ENCODE measurements at places on chromosomes 2 and 18. TPM values are rescaled to one million over a fixed set of nuclear protein-coding genes. Genes with fewer than 3 reads are reported as not detected.

The LRRC30 gene
- not detected for total RNA-seq

The TRPM8 gene
- total RNA-seq = not detected

The PLCD4 gene
- 12.0 TPM for total RNA-seq

The MYL12B gene
- 214 TPM for total RNA-seq

The SCLY gene
- 13.5 TPM for total RNA-seq

The TUBB8B gene
- total RNA-seq = 1.7 TPM

DNA sequence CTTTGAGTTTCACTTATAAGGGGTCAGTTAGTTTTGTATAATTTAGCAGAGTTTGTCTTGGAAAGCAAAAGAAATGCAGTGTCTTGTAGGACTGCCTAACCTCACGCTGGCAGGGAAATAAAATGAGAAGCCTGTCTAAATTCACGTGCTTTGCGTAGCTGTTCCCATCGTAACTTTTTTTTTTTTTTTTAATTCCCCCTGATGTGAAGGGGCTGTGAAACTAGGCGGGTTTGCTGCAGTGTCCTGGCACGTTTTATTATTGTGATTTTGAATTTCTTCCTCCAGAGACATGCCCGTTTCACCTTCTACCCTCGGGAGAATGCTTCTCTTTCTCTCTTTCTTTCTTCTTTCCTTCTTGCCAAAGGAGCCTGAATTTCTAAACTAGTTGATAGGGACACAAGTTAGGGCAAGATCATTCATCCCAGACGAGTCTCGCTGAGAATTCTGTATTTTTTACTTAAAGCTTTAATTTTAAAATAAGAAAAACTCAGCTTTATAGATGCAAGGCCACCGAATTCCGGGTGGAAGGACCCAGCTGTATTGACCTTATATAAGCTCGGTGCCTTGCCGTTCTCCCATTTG is 2.3 kb downstream of the MEIS1 start:
- no peak for DNase-seq
- peak overlapping the region; percentile 72 for H3K4me3 ChIP-seq
- peak overlapping the region; percentile 98 for H3K27ac ChIP-seq
- H3K27me3 ChIP-seq = no peaks in the 10 kb centered on the region
- peaks cover 9% of the 10 kb centered on the region for H3K4me1 ChIP-seq

DNA sequence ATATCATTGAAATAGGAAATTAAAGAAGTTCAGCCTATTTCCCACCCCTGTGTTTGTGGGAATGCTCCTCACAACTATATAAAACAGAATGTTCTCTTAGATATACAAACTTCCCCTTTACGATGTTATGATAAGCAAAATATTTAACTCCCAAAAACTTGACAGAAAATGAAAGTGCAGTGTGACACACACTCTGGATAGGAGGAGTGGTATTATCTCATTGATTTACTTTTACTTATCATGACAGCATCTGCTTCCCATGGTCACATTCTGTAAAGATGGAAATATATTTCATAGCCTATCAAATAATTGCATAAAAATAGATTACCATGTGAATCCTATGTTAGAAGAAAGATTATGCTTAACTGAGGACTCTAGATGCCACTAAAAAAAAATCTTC is 96.6 kb upstream of the STK17B start:
- H3K27ac ChIP-seq = no peak overlapping the region
- DNase-seq = no peak
- H3K4me3 ChIP-seq = no peak overlapping the region
- peaks cover 17% of the 10 kb centered on the region for H3K4me1 ChIP-seq
- H3K36me3 ChIP-seq = no peaks in the 10 kb centered on the region

- H3K36me3 ChIP-seq = no peaks in the 10 kb centered on the region
- H3K27me3 ChIP-seq = no peaks in the 10 kb centered on the region
- no peaks in the 10 kb centered on the region for H3K4me1 ChIP-seq
- DNase-seq = no peak
- no peak overlapping the region for H3K27ac ChIP-seq
These were observed 858 bp downstream of the TPO start for GRCh38 chr2:1414121-1414520.

GRCh38 chr2:8639122-8639635 is 42.7 kb upstream of the ID2 start:
- no peak overlapping the region for H3K27ac ChIP-seq
- H3K36me3 ChIP-seq = no peaks in the 10 kb centered on the region
- no peak overlapping the region for H3K4me3 ChIP-seq
- H3K27me3 ChIP-seq = no peaks in the 10 kb centered on the region
- DNase-seq = no peak

DNA sequence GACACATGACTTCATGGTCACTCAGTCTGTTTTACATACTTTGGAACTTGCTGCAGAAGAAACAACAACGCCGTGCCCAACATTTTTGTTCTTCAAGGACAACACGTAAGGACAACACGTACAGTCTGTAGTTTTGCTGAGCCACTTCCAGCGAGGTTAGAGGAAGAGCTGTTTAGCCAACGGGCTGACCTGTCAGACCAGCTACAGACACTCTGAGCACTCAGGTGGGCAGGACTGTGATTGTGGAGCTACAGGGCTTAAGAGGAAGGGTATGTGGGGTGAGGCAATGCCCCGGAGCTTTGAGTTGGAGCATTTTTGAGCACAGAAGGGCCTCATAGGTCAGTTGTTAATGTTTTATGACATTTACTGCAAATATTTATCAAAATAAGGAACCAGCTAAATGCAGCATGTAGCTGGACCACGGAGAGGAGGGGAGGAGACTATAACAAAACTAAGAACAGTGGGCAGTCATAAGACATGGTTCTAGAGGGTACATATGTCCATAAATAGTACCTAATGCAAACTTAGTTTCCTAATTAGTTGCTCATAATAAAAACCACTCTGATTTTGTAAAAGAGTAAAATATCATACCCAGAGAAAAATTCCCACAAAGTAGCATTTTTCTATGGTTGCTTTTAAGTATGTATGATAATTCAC is 26.3 kb upstream of the NPC1 start:
- H3K4me1 ChIP-seq = no peaks in the 10 kb centered on the region
- H3K4me3 ChIP-seq = no peak overlapping the region
- H3K27me3 ChIP-seq = no peaks in the 10 kb centered on the region
- no peak for DNase-seq
- H3K36me3 ChIP-seq = no peaks in the 10 kb centered on the region

- peaks cover 20% of the 10 kb centered on the region for H3K4me1 ChIP-seq
- no peaks in the 10 kb centered on the region for H3K36me3 ChIP-seq
- no peak overlapping the region for H3K4me3 ChIP-seq
- DNase-seq = no peak
These were observed 33.3 kb downstream of the LONRF2 start for GRCh38 chr2:100289020-100289419.

- no peak for DNase-seq
- no peak overlapping the region for H3K4me3 ChIP-seq
- H3K27me3 ChIP-seq = no peaks in the 10 kb centered on the region
- no peaks in the 10 kb centered on the region for H3K4me1 ChIP-seq
- no peak overlapping the region for H3K27ac ChIP-seq
These were observed 86.9 kb upstream of the MGAT5 start for GRCh38 chr2:134167015-134167414.

DNA sequence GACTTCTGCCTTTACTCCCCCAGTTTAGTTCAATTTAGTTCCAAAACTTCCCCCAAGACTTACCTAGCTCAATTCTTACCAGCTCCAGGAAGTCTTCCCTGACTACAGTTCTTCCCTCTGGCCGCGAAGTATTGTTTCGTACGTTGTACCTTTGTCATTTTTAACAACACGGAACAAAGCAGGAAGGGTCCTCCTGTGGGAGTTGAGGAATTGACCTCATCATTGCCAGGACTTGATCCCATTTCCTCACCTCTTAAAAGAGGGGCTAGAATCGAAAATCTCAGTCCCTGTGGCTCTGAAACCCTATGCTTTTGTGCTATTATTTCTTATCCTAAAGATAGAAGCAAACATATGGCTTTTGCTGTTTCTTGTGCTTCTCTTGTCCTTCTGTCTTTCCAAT is 187.1 kb downstream of the MYO3B start:
- H3K4me1 ChIP-seq = no peaks in the 10 kb centered on the region
- no peak overlapping the region for H3K4me3 ChIP-seq
- H3K27ac ChIP-seq = no peak overlapping the region
